Activated CD4-positive, alpha-beta T cell treated with anti-CD3 and anti-CD28 coated beads for 4 hours (primary cell): ENCODE measurements at places on chromosomes 16 and 17.

GRCh38 chr17:35284955-35285354 lies 42.1 kb downstream of the SLFN5 start:
- DNase-seq, result no peak

DNA sequence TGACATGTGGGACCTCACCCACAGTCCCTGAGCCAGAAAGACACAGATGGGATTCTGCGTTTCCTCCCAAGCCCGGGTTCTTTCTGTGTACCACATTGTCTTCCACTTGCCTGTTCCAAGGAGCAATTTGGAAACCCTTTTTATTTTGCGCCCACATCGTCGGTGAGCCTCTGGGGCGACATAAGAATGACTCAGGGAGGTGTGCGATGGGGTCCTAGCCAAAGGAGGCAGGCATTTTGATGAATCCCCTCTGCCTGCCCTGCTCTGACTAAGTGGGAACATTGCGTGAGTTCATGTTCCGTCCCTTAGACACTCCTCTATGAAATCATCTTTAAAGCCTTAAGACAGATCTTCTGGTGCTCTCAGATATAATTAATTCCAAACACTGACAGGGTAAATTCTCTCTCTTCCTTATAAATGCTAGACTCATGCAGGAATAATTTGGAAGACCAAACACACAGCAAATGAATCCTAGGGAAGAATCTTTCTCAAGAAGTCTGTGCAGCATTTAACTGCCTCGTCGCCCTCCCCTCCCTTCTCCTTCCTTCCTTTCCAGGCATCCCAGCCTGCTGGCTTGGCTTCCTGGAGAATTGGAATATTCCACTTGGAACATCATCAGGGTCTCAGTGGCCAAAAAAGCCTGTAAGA lies 52.7 kb upstream of the FOXF1 start:
- DNase-seq, result no peak

GRCh38 chr17:56681561-56682266 lies 88.2 kb downstream of the NOG start:
- no peak for DNase-seq

DNA sequence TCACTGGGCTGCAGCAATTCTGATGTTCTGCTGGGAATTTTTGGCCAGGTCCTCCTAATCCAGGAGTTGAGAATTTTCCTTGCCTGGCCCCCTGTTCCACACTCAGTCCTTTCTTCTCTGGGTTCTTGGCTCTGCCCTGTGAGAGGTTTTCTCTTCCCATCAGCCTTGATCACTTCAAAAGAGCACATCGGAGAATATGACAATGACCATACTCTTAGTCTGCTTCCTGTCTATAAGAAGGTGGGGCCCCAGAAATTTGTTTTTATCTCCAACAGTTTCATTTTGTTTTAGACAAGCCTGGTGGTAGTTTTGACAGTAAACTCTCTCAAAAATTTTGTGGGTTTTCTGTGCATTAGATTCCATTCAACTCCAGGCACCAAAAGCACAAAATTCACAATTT lies 70.7 kb downstream of the C17orf67 start:
- no peak for DNase-seq

- no peak for DNase-seq
Observed at GRCh38 chr17:49965524-49965909, 3.5 kb upstream of the DLX4 start.

GRCh38 chr17:67265436-67266019 lies 20.5 kb upstream of the HELZ start:
- DNase-seq, result no peak

DNA sequence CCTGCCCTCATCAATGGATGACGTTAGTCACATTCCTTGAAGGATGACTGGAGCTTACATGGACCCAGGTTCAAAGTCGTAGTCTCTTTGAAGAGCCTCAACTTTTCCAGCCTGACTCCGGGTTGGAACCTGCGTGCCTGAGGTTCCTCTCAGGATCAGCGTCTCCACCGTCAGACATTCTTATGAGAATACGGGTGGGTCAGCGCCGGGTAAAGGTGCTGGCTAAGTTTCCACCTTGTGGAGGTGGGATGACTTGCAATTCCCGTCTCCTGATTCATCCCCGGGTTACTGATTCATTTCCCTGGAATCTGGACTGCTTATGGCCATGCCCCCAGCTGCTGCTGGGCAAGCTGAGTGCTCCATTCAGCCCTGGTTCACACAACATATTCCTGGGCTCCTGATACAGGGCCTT lies 38.9 kb upstream of the CMIP start:
- no peak for DNase-seq

DNA sequence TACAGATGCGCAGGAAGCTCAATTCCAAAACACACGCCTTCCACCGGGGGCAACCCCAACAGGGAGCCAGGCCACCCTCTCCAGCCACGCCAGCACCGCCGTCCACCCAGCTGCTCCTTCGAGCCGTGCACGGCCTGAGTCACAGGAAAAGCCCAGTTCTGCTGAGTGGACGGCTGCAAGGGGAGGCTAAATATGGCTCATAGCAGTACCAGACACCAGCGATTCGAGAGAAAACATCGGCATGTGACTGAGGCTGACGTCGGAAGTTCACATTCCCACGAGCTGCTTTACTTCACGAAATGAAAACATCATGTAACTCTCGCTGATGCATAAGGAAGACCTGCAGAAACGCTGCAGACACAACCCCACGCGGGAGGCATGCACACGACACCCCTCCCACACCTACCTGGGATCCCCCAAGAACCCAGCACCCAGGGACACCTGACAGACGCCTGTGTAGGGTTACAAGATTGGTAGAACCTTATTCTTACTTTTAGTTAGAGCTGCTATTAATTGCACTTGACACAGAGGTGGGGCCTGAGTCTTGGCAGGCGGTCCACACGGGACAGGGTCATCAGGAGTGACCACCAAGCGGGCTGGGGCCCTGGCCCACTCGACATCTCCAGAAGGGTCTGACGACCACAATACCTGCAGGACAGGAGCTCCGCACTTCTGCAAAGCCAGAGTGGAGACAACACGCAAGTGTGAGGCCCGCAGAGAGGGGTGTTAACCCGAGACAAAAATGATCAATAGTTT lies 116.8 kb downstream of the ANKRD11 start:
- no peak for DNase-seq

GRCh38 chr17:49703557-49704277 lies 4.0 kb downstream of the SLC35B1 start:
- DNase-seq, result no peak

GRCh38 chr17:37220607-37220953 lies 155.2 kb upstream of the C17orf78 start:
- DNase-seq, result peak; percentile 11

GRCh38 chr17:14320098-14320497 lies 19.2 kb downstream of the HS3ST3B1 start:
- no peak for DNase-seq

DNA sequence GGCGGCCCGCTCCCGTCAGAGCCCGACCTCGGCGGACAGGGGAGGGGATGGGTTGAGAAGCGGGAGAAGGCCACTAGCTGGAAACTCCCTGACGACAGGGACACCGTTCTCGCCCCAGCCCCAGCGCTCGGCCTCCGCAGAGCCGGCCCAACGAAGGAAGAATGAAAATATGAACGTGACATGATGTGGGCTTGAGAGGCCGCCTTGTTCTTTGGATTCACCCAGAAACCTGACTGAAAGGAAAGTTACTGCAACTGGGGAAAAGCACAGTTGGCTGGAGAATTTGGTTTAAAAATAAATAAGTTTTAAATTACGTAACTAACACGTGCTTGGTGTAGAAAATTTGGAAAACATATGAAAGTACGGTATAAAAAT lies 21.1 kb downstream of the NPTX1 start:
- DNase-seq, result no peak

DNA sequence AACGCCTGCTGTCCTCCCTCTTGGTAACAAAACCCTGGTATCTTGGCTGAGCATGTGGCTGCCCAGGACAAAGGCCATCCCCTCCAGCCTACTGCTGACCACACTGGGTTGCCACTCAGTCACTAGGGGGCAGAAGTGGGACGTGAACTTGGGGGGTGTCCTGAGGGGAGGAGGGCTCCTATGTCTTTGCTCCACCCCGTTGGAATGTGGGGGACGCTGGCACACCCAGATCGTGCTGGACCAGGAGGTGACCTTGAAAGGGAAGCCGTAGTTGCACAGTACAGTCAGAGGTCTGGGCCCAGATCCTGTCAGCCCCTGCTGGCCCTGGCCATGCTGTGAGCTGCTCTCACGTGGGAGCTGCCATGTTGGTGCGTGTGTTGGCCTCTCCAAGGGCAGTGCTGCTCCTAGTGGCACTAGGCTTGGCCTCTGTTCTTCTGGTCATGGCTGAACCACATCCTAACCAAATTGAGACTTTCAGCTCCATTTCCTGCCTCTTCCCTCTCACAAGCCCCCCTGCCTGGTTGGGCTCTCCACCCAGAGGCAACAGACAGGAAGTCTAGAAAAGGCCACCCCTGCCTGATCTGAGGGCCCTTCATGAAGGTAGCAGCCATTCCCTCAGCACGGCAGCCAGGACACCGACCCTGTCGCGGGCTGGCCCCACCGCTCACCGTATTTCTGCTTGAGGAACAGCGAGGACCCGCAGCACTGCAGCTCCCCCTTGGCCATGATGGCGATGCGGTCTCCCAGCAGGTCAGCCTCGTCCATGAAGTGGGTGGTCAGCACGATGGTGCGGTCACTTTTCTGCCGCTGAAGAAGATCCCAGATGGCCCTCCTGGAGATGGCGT lies 29.0 kb upstream of the RNPS1 start:
- no peak for DNase-seq

- no peak for DNase-seq
Observed at GRCh38 chr16:23917621-23918020, 81.8 kb downstream of the PRKCB start.

DNA sequence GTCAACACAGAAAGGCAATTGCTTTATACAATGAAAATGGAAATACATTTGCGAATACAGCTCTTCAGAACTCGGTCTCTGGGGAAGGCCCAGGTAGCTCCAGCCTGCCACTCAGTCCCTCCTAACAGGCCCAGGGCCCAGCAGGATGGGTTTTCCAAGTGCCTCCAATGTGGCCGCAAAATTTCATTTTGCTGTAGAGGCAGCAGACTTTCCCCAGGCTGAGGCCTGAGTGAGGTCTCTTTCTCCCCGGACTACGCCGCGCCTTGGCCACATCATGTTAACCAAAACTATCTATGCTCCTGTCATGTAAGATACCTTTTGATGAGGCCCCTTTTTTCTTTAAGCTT lies 606.0 kb upstream of the SALL1 start:
- no peak for DNase-seq

DNA sequence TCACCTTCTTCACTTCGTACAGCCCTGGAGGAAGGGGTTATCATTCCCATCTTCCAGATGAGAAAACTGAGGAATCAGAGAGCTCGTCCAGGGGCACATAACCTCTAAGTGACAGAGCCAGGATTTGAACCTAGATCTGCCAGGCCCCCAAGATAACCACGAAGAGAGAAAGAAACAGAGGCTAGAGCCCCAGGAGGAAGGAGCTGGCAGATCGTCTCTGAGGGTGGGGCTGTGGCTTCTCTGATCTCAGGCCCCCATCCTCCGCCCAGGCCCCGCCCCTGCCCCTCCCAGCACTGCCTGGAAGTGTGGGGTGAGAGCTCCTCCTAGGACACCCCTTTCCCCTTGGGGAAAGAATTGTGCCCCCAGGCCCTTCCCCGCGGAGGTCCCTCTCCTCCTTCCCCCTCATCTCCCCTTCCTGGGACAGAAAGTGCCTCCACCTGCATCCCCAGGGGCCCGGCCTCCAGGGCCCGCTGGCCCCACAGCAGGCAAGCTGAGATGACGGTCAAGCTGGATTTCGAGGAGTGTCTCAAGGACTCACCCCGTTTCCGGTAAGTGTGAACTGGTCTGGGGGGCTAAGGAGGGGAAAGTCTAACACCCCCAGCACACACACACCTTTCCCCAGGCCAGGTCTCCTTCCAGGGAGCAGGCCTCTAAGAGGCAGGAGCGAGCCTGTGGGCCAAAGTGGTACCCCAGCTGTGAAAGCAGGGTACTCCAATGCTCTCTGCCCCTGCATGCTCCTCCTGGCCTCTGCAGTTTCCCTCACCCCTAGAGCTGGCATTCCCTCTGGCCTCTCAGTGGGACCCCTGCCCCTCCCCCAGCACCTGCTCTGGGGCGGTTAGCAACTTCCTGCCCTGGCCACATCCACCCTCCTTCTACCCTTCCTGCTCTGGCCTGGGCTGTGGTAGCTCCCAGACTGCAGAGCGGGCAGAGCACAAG lies at the start of gene ACAP1:
Gene ACAP1 (plus strand): TSS at position 290 of the 936 bp plus-strand sequence. CDS start 206 bp downstream, at position 496.
- DNase-seq, result peak; percentile 84
